Fibroblast of mammary gland (primary cell): ENCODE measurements at places on chromosomes 6 and 20.
A peak's percentile ranks its signal among the peaks of the same experiment; 100 is the strongest.

DNA sequence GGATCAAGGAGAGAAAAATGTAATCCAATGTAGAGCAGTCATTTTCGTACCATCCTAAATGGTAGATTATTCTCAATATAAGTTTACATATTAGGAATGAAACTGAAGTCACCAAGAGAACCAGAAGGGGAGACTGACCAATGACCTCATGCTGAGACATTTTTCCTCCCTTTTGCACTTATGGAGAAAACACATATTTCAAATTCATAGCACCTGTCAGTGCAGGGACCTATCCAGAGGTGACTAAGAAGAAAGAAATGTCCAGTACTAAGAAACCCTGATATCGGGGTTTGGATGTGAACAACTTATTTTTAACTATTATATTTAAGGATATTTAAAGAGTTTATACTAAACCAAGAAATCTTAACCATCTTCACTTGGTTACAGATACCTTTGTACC lies 16.6 kb upstream of the LYRM2 start:
- peak; percentile 10 for DNase-seq

DNA sequence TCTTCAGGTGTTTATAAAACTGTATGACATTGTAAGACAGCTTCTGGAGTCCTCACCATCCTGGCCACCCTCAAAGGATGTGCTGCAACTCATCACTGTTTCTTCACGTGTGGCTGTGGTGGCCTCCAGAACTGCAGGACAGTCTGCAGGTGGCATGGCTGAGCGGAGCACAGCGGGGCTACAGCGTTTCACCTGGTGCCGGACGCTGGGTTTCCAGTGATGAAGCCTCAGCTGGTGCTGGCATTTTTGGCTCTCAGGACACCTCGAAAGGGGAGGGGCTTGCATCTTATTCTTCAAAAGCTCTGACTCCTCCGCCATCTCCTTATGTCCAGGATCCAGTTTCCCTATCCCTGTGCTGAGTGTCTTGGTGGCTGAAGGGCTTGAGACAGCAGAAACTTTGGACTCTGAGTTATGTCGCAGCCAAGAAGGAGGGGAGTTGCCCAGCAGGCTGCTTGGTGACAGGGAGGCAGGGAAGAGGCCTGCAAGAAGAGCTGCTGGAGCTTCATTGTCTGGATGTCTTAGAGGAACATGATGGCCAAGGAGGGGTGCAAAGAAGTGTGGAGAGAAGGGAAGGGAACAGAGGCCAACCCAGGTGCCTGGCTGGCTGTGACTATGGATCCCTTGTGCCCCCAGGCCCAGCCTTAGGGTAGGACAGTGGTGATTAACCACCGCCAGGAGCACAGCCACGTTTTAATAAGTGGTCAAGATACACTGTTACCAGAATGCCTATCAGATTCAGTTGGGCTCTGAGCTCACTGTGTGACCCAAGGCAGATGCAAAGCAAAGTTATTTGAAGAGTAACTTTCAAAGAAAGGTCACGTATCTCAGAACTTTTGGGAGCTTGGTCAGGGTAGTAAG lies 58.7 kb downstream of the GTF2H5 start:
- no peak for DNase-seq

GRCh38 chr6:11368760-11369159 lies 136.3 kb upstream of the NEDD9 start:
- DNase-seq, result no peak

DNA sequence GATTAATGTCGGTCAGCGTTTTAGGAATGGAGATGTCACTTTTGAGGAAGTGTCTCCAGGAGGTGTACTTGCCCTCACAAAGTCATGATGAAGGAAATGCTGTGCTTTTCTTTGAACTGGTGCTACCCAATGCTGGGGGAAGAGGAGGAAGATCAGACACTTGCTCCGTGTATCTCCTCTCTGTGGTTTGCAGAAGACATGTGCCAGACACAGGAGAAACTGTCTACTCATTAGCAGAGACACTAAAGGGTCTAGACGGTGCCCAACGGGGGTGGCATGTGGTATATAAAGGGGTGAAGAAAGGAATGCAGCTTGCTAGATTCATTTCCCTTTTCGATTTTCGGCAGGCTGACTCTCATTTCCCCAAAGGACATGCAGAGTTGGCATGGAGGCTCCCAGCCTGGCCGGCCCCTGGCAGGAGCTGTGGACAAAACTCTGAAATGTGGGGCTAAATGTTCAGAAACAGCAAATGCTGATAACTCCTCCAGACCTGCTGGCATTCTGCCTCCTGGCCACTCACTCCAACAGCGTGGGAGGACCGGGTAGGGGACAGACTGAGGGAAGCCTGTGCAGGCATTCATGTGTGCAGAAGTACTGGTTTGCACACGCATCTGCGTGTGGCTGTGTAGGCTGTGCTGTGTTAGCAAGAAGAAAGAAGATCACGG lies 59.6 kb upstream of the QKI start:
- peak; percentile 50 for DNase-seq

- no peak for DNase-seq
These were observed 333.5 kb downstream of the RNGTT start for GRCh38 chr6:88629838-88630494.

GRCh38 chr6:28710466-28711191 lies 184.9 kb downstream of the GPX5 start:
- DNase-seq, result peak; percentile 82

- DNase-seq, result no peak
These were observed 825.5 kb upstream of the MANEA start for GRCh38 chr6:94751641-94752329.

DNA sequence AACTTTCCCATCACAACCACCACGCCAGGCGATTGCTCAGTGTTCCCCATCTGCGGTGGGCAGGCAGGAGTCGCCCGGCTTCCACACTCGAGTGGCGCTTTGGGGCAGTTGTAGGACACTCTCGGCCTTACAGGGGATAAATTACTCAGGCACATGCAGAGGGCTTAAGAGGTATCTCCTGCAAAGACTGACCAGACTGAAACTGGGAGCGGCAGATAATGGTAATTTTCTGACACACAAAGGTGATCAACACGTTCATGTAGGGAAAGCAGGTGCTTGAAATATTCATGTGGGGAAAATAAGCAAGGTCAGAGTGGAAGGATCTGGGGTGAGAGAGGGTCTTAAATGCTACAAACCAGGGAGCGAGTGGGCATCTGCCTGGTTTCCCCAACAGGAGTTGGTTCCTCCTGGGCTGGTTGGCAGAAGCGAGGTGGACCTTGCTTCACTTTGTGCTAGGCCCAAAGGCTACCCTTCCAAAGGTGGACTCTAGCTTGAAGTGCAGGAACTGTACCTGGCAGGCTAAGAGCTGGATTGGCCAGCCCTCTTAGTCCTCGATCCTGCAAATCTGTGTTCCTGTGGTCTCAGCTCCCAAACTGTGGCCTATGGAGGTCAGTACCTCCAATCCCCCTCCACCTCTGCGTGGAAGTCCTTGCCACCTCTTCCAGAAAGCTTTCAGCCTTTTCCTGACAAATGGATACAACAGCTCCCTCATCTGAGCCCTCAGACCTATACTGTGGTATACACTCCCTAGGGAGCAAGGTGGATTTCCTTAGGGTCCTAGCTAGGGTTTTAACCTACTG lies 16.7 kb downstream of the PLAGL2 start:
- DNase-seq, result peak; percentile 19

DNA sequence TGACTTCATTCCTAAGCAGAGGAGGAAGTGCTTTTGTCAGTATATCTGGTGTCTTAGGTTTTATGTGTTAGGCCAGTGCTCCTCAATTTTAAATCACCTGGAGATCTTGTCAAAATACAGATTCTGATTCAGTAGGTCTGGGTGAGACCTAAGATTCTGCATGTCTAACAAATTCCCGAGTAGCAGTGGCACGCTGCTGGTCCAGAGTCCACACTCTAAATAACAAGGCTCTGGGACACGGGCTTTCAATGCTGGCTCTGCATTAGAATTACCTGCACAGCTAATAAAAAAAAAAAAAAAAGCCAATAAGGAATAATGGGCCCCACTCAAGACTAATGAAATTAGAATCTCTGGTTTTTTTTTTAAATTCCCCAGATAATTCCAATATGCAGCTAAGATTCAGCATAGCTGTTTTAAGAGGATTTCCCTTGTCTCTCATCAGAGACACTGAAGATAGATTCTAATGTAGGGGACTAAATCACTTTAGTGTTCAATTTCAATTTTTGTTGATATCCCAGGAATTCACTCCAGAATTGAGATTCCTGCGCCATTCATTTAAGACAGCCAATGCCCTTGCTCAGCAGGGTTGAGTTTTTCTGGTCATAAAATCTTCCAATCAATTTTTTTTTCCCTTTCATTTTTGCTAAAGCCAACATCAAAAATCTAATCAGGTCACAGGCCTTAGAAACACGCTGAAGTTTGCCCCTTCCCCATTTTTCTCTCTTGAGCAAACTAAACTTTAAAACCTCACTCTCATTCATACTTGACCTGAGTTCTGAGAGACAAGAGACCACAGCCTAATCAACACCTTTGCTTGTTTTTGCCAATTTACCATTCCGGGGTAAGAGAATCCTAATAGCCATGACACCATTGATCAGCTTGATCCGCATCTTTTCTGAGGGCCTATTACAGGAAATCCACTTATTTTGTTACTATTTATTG lies 2.4 kb downstream of the TDP2 start:
- DNase-seq, result no peak

DNA sequence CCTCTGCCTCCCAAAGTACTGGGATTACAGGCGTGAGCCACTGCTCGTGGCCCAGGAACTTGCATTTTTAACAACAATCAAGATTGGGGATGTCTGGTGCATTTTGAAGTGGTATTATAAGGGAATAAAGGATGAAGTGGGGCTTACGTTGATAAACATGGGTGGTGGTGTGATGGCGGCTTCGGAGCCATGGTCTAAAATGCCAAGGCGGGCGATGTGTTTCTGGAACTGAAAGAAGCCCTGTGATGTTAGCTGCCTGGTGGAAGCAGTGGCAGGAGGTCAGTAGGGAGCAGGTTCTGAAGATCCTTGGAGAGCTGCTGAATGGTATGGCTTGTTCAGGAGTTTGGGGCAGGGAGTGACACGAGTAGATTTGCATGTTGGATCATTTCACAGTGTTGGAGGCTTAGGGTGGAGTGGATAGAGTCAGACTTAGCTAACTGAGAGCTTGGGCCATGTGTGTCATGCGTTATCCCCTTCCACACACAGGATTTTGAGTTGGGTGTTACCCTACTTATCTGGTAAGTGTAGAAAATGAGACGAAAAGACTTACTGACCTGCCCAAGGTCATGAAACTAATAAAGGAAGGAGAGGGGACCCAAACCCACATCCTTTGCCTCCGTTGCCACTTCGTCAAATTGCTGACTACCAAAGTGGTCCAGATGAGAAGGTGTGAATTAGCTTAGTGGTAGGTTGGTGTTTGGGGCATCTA lies 1.5 kb downstream of the NELFCD start:
- DNase-seq, result no peak

DNA sequence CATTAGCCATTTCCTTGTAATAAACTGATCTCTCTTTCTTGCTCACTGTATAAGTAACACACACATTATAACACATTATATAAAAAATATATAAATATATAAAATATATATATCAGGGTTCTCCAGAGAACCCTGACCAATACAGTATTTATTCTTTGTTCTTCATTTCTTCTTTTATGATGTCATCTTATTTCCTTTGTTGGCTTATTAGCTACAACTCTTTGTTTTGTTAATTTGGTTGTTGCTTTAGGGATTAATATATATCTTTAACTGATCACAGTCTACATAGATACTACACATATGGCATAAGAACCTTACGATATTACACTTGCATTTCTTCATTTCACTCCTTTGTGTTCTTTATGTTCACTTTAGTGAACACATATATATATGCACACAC lies 14.7 kb upstream of the OPN5 start:
- no peak for DNase-seq

DNA sequence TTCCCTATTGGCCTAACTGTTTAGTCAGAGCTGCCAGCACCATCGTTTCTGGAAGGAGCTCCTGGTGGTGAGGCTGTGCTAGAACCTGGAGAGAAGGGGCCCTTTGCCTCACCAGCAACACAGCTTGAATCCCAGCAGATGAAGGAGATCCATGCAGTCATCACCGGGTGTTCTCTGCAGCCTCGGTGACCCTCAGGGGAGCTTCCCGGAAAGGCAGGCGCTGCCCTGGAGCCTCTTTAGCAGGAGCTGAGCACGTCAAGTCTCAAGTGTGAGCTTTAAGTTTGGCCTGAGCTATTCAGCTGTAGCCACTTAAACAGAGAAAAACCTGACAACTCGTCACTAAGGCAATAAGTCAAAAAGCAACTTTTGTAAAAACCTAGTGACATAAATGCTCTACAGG lies 181.2 kb upstream of the FOXQ1 start:
- DNase-seq, result no peak

DNA sequence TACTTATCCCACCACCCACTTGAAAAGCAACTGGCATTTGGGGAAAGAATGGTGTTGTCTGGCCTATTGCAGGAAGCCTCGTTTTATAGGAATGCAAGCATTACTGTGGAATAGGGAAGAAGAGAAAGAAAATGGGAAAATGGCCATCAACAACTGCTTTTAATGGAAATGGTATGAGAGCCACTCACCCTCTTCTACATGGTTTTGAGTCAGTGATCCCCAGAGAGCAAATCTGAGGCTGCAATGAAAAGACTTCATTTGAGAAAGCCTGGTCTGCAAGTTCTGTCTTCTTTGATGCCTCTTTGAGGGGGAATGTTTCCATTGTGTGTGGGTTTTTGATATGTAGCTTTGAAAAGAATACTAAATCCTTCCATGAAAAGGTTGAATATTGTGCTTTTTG lies 172.3 kb upstream of the HDDC2 start:
- DNase-seq, result peak; percentile 5

- peak; percentile 29 for DNase-seq
These were observed 71.7 kb downstream of the ATP9A start for GRCh38 chr20:51696304-51697071.

DNA sequence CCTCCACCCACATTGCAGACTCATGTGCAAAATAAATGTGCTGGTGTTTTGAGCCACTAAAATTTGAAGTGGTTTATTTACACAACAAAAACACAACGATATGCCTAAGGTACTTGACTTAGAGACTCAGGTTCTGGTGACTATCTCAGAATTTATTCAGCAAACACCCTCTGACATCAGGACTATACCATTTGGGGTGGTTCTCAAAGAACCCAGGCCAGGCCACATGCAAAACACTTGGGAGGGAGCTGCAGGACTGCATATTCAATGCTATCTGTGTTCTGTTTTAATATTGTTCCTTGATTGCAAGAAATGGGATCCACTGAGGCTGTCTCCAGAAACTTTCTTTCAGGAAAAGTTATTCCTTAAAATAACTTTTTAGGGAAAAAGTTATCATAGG lies 91.6 kb downstream of the LINC00237 start:
- DNase-seq, result no peak

- DNase-seq, result no peak
These were observed 62.2 kb upstream of the MAP3K4 start for GRCh38 chr6:160929361-160929760.

DNA sequence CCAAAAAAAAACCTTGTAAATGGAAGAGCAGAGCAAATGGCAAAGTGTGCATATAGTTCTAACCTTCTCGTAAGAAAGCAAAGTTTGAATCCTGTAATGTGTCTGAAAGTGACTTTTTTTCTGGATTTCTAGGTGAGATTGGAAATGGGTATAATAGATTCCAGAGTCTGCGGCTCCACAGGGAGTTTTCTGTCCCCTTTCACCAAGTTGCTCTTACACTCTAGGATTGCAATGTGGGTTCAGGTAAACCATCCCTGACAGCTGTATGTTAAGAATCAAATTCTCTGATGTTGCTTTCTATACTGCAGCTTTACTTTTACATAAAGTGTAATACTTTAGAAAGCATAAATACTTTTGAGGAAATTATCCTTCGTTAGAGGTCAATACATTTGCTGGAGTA lies 260.1 kb downstream of the PRL start:
- no peak for DNase-seq
